Breast epithelium (tissue), 4 donors: ENCODE measurements at places on chromosomes 2 and 18. TPM values are rescaled to one million over a fixed set of nuclear protein-coding genes. Genes with fewer than 3 reads are reported as not detected.
A peak's percentile ranks its signal among the peaks of the same experiment; 100 is the strongest.

Gene PHOSPHO2
- 9.1 TPM for total RNA-seq

GRCh38 chr2:12441750-12442475 is 274.8 kb upstream of the TRIB2 start:
- no peaks in the 10 kb centered on the region for H3K36me3 ChIP-seq
- no peak overlapping the region for H3K4me3 ChIP-seq
- no peak for DNase-seq
- no peaks in the 10 kb centered on the region for H3K27me3 ChIP-seq
- H3K4me1 ChIP-seq, result no peaks in the 10 kb centered on the region

Gene MOCOS
- 5.2 TPM for total RNA-seq

DNA sequence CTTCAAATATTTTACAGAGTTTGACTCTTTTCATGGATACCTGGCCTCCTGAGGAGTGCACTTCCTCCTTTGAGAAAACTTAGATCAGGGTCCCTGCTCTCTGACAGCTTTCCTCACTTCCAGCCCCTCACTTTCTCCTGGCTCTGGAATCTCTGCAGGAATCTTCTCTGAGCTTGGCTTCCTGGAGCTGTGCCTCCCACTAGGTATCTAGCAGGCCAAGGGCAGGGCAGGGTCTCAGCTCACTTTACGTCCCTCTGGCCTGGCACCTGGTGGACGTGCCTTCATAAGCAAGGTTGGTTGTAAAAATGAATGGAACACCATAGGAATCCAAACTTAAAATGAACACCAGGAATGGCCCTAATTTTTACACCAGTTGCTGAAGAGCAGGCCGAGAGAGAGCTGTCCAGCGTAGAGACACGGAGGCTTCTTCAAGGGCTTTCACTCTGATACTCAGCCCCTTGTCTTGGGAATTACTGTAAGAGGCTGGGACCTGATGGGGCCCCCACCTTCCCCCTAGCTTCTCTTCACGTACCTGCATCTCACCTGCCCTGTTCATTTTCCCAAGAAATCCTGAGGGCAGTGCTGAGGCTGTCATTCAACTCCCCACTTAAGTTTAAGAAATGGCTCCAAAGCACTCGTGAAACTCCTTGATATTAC is 426.9 kb upstream of the ID2 start:
- H3K4me1 ChIP-seq, result no peaks in the 10 kb centered on the region
- H3K27ac ChIP-seq, result no peak overlapping the region
- H3K4me3 ChIP-seq, result no peak overlapping the region

- peak overlapping the region; percentile 71 for H3K27ac ChIP-seq
- peak; percentile 68 for DNase-seq
- no peaks in the 10 kb centered on the region for H3K27me3 ChIP-seq
- H3K36me3 ChIP-seq, result no peaks in the 10 kb centered on the region
- H3K4me1 ChIP-seq, result no peaks in the 10 kb centered on the region
Measured at GRCh38 chr2:31429759-31430438, 15.4 kb upstream of the XDH start.

DNA sequence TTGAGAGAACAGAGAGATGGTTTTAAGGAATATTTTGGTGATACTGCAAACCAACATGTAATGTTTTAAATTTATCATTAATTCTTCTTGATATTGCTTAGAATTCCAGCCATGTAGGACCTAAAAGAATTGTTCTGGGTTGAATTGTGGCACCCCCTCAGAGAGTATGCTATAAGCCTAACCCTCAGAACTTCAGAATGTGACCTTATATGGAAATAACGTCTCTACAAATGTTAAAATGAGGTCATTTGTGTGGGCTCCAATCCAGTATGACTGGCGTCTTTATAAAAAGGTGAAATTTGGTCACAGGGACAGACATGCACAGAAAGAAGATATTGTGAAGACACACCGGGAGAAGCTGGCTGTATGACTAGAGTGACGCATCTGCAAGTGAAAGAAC is 193.6 kb downstream of the NRXN1 start:
- H3K4me3 ChIP-seq, result no peak overlapping the region
- no peaks in the 10 kb centered on the region for H3K36me3 ChIP-seq
- no peak for DNase-seq

Gene COL4A4
- total RNA-seq, result 3.8 TPM

GRCh38 chr2:64273524-64274398 is 129.5 kb upstream of the PELI1 start:
- H3K36me3 ChIP-seq, result no peaks in the 10 kb centered on the region
- DNase-seq, result peak; percentile 89

DNA sequence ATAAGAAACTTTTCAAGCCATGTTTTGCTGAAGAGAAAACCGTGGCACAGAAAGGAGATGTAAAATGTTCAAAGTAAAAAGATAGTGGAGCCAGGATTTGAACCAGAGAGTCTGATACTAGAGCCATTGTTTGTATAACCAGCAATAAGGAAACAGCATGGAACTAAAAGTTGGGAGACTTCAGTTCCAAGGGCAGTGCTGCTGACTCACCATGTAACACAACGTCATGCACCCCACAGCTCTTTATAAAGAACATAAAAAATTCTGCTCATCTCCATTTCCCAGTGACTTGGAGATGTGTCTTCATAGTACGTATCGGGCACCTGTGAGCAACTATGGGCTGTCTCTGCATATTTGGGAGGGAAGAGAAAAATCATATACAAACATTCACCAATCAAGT is 353.0 kb upstream of the PIK3C3 start:
- no peak for DNase-seq
- no peak overlapping the region for H3K4me3 ChIP-seq
- H3K27me3 ChIP-seq, result no peaks in the 10 kb centered on the region
- no peak overlapping the region for H3K27ac ChIP-seq
- no peaks in the 10 kb centered on the region for H3K4me1 ChIP-seq

Gene KCNK3
- total RNA-seq, result 1.4 TPM

DNA sequence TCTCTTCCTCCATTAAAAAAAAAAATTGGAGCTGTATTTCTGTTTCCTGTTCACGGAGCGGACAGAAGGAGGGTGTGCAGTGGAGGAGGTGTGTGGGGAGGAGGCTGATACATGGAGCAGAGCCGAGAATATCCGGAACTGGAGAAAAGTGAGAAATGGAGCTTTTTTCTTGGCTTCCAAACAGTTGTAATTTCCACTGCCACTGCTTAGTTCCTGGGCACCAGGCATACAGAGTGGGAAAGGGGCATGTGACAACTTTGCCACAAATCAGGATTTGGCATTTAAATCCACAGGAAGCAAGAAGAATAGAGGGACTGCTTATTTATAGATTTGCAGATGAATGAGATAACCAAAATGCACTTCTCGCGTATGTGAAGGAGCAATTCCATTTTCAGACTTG is 71.2 kb downstream of the BCL11A start:
- no peaks in the 10 kb centered on the region for H3K4me1 ChIP-seq
- H3K27ac ChIP-seq, result peak overlapping the region; percentile 34
- no peaks in the 10 kb centered on the region for H3K36me3 ChIP-seq
- no peak for DNase-seq

DNA sequence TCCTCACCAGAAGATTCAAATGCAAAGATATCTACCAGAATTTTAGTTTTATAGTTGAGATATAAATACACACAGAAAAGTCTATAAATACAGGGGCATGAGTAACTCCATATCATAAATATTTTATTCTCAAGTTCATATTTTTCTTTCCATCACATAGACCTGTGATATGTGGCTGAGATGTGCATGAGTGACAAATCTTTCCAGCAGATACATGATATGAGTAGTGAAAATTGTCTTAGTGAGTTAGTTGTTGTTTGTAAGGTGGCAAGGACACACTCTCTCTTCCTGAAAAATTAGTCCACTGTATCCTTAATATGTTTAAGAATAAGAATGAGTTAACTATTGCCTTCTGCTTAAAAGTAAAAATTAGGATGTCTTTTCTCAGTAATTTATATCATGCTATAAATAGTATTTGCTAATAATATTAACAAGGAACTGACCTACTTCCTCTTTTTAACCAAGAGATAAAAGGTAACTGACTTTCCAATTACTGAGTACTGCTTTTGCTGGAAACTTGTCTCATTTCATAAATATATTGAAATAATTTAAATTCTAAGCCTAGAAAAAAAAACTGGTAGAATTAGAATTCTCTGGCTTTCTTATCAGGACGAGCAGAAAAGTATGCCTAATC is 85.2 kb upstream of the SESTD1 start:
- H3K4me3 ChIP-seq, result no peak overlapping the region
- no peaks in the 10 kb centered on the region for H3K27me3 ChIP-seq
- H3K36me3 ChIP-seq, result no peaks in the 10 kb centered on the region

Gene CYBRD1
- 761 TPM for total RNA-seq

GRCh38 chr2:157336137-157337010 is 10.8 kb upstream of the ERMN start:
- DNase-seq, result no peak
- no peaks in the 10 kb centered on the region for H3K4me1 ChIP-seq
- no peak overlapping the region for H3K4me3 ChIP-seq
- H3K36me3 ChIP-seq, result no peaks in the 10 kb centered on the region
- no peaks in the 10 kb centered on the region for H3K27me3 ChIP-seq
- no peak overlapping the region for H3K27ac ChIP-seq

DNA sequence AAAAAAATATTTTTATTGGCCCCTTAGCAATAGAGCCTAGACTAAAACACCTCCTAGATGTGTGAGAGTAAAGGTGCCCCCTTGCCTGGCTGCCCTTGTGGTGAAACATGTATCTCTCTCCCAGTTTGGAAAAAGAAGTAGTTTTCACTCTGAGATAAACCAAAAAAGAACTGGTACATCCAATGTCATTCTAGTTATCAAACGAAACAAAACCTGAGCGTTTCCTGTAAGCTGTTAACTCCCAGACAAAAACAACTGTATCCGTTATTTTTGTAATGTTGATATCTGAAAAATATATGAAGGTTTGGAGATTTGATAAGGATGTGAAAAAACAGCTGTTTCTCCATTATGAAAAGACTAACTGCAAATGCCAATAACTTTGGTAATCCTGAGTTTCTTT is 24.3 kb downstream of the HEATR5B start:
- peaks cover 9% of the 10 kb centered on the region for H3K36me3 ChIP-seq
- no peak for DNase-seq
- H3K4me3 ChIP-seq, result no peak overlapping the region
- H3K27me3 ChIP-seq, result no peaks in the 10 kb centered on the region
- no peaks in the 10 kb centered on the region for H3K4me1 ChIP-seq

GRCh38 chr2:153476816-153477635 is 1.5 kb downstream of the RPRM start:
- no peaks in the 10 kb centered on the region for H3K36me3 ChIP-seq
- peak overlapping the region; percentile 45 for H3K4me3 ChIP-seq
- no peak overlapping the region for H3K27ac ChIP-seq
- H3K27me3 ChIP-seq, result no peaks in the 10 kb centered on the region
- DNase-seq, result no peak
- no peaks in the 10 kb centered on the region for H3K4me1 ChIP-seq

GRCh38 chr2:130896813-130897212 is 60.1 kb downstream of the ARHGEF4 start:
- H3K27ac ChIP-seq, result no peak overlapping the region
- no peaks in the 10 kb centered on the region for H3K36me3 ChIP-seq
- H3K4me1 ChIP-seq, result no peaks in the 10 kb centered on the region
- DNase-seq, result no peak

DNA sequence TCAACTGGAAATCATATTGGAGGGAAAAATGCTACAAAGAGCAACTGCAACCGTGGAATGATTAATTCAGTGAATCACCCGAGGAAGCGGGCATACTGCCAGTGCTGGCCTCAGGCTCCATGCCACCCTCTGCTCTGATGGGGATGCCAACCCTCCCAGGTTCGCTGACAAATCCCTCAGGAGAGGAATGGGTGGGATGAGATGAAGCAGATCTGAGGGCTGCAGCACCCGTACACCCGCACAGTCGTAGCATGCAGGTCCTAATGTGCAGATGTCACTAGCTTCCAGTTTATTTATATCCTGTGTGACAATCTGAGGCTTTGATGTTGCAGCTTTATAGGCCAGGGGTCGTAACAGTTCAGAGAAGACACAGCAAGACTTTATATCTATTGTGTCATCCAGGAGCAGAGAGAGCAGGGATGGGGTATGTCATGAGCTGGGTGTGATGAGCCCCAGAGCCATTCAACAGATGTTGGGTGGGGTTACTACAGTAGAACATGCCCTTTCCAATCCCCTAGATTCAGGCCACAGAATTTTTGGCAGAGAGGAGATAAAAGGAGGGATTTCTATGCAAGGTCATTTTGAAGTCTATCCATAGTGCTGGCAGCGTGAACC is 44.6 kb downstream of the DPP4 start:
- no peaks in the 10 kb centered on the region for H3K36me3 ChIP-seq
- no peaks in the 10 kb centered on the region for H3K27me3 ChIP-seq
- H3K4me3 ChIP-seq, result no peak overlapping the region
- no peak overlapping the region for H3K27ac ChIP-seq
- no peak for DNase-seq

Gene UGGT1
- total RNA-seq, result 57.7 TPM

GRCh38 chr2:126662621-126663020 is 6.7 kb downstream of the GYPC start:
- no peak for DNase-seq
- H3K27ac ChIP-seq, result no peak overlapping the region
- H3K4me1 ChIP-seq, result no peaks in the 10 kb centered on the region
- no peaks in the 10 kb centered on the region for H3K27me3 ChIP-seq

DNA sequence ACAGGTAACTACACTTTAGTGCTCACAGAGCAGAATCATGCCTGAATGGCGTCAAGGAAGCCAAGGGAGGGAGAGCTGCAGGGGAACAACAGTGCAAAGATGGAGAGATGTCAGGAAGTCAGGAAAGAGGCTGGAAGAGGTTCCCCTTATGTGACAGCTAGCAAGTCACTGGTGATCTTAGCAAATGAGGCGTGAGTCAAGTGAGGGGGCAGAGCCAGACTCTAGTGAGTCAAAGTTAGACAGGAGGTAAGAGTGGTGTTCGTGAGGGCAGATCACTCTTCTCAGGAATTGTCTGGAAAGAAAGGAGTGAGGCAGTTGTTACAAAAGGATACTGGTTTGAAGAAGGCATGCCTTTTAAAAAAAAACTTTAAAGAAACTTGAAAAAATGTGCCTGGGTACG is 87.1 kb downstream of the MEP1B start:
- DNase-seq, result no peak
- H3K27me3 ChIP-seq, result no peaks in the 10 kb centered on the region
- H3K4me1 ChIP-seq, result no peaks in the 10 kb centered on the region
- H3K36me3 ChIP-seq, result no peaks in the 10 kb centered on the region

DNA sequence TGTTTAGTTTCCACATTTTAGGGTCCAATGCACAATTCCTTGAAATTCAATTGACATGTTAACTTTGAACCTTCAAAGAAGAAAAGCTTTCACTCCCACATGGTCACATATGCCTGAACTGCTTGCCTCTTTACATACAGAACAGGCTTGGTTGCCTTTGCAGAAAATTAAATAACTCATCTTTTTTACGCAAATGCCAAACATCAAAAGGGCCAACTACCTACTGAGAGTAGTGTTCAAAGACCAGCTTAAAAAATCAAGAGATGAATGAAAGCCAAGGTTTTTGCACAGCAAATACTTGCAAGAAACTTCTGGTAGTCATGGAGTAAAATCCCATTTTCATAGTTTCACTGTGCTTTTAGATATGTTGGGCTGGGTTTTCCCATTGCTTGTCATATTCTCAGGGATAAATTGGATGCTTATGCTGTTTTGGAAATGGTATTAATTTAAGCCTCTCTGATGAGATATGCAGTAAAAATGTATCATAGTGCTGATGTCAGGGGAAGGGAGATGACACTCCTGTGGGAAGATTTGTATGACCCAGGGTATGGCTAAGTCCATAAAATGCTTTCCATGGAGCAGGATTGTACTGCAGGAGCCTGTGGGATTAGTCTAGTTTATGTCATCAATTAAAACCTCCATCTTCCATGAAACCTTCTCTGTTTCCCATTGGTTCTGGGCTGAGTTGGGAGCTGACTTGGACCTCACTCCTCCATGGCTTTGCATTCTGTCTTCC is 60.6 kb upstream of the DARS1 start:
- H3K4me1 ChIP-seq, result no peaks in the 10 kb centered on the region
- no peak overlapping the region for H3K4me3 ChIP-seq
- no peak for DNase-seq
- H3K27me3 ChIP-seq, result no peaks in the 10 kb centered on the region

Gene GPR45
- not detected for total RNA-seq
